Ovary (tissue), 10 donors: ENCODE measurements at places on chromosomes 6 and 20.

DNA sequence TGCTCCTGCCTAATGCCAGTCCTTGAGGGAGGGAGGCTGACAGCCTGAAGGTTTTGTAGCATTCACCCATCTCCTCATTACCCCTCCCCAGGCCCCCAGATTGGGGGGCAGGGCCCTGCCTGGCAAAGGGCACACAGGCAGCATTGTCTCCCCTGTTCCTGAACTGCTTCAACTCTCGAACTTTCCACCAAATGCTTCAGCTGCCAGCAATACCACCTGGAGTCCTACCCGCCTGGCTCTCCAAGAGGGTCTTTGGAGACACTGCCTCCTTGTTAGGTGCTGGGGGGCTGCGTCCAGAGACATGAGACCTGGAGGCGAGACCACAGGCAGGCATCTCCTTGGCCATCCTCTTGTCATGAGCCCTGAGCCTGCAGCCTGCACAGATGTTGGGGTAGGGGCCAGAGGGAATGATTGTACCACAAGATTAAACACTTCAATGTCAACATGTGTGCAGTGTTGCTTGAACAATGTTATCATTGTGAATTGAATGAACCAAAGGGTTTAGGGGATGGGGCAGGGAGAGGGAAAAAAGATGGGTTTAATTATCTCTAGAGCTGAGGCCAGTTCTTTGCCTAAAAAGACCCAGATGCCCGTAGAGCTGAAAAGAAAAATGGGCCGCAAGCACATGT, 25.0 kb downstream of the BMP7 start:
- no peak for DNase-seq

DNA sequence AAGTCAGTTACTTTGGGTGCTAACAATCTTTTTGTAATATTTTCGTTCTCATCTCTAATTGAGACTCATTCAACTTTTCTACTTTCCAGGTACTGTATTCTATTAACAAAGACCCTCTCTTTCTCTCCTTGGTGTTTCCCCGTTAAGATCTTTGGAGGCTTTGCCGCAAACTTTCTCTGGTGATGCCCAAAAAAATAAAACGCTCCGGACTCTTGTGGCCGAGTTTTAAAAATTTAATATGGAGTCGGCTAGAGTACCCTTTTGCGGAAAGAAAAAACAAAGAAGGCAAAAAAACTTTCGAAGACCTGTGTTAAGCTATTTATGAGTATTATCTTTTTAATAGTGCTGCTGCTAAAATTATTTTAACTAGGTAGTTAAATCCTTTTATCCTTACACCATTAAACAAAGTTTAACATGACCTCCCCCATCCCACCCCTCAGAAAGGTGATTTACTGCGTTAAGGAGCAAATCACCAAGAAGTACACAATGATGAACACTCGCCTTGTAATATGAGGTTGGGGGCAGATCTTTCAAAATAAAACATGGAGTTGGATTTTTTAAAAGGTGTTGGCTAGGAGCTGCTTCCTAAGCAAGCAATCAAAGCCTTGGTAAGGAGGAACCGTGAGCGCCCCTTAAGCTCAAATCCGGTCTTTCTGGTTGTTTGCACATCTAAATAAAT, 10.0 kb downstream of the SIM1 start:
- no peak for DNase-seq

- no peak for DNase-seq
Measured at GRCh38 chr6:75351570-75351969, 67.0 kb upstream of the TMEM30A start.

- no peak for DNase-seq
Measured at GRCh38 chr20:57751411-57751810, 41.6 kb upstream of the PMEPA1 start.

GRCh38 chr6:148535976-148536375, 193.3 kb downstream of the SASH1 start:
- DNase-seq = no peak

DNA sequence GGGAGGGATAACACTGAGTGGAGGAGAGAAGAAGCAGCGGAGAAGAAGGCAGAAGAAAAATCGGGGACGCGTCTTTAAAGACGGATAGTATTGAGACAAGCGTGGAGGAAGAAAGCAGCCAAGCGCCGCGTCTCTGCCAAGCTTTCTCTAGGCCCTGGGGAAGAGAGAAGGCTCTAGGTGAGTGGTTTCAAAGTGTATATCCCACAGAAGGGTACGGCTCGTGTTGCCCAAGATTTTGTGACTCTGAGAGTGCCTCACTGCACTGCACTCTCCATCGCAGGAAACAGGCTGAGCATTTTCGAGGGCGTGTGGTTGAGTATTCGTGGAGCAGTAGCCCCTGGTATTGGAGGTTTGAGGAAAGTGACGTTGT, 185.4 kb downstream of the TRIM27 start:
- DNase-seq = no peak

- peak; percentile 37 for DNase-seq
Measured at GRCh38 chr20:32357375-32357868, 709 bp upstream of the ASXL1 start.

DNA sequence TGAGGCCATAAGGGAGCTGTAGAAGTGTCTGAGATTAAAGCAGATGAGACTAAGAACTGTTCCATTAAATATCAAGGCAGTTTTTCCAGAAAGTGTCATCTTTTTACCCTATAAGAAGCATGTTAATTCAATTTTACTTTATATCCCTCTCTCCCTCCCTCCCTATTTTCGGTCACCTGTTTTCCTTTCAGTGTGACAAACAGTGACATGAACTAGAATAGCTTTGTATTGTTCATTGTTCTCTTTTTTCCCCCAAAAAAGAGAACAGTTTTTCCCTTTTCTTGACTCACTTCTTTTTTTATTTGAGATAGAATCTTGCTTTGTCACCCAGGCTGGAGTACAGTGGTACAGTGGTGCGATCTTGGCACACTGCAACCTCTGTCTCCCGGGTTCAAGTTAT, 269.3 kb downstream of the ZFAND3 start:
- DNase-seq = no peak
